SW 1271 (cell line): ENCODE measurements at places on chromosomes 5 and 9.

DNA sequence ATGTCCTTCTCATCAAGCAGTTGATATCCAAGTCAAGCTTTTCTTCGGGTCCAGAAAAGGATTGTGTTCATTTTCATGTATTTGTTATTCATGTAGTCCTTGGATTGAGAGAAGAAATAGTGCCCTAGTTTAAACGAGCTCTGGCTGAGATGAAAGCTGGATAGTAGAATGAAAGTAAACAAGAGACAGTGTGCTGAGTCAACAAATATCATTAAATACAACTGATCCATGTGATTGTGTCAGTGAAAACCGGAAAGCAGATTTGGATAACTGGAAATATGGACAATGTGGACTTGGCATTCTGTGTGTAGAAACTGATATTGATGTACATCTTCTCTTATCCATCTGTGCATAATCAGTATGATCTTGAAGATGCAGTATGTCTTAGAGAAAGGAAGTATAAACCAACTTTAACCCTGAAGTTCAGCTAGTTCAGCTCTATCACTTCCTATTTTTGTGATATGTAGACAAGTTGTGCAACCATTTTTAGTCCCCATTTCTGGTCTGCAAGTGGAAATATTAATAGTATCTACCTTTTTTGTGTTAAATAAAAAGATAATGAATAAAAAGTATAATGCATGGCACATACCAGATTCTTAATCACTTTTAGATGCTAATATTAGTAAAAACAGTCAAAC lies 4.4 kb downstream of the MUSK start:
- DNase-seq = no peak

GRCh38 chr5:143155455-143155854 lies 248.0 kb downstream of the NR3C1 start:
- DNase-seq = no peak

- peak; percentile 80 for DNase-seq
These were observed 75.0 kb downstream of the OTULIN start for GRCh38 chr5:14739538-14739937.

GRCh38 chr9:122016309-122016708 lies 76.8 kb downstream of the TTLL11 start:
- no peak for DNase-seq

- no peak for DNase-seq
These were observed 296.1 kb downstream of the NDUFS4 start for GRCh38 chr5:53856506-53856905.

GRCh38 chr9:137445930-137446431 lies 4.8 kb upstream of the ENTPD8 start:
- no peak for DNase-seq

GRCh38 chr9:3898461-3899218 lies 372.8 kb upstream of the RFX3 start:
- no peak for DNase-seq

DNA sequence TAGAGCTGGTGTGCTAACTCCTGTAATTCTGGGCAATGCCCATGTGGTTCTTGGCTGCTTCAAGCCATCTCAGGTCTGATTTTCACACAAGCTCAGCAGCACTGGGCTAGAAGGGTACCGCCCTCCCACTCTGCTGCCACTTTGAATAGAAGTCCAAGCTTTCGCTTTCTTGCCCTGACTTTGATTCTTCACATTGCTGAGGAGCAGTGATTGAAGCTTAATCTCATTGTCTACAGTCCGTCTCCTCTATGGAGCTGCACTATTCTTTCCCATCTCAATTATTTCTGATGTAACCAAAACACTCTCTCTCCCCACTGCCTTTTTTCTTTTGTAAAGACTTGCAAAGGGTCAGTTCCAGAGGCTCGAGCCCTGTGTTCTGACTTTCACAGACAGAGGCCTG lies 12.9 kb upstream of the RNF183 start:
- DNase-seq = no peak

GRCh38 chr9:72038408-72038807 lies 22.0 kb downstream of the C9orf57 start:
- no peak for DNase-seq

DNA sequence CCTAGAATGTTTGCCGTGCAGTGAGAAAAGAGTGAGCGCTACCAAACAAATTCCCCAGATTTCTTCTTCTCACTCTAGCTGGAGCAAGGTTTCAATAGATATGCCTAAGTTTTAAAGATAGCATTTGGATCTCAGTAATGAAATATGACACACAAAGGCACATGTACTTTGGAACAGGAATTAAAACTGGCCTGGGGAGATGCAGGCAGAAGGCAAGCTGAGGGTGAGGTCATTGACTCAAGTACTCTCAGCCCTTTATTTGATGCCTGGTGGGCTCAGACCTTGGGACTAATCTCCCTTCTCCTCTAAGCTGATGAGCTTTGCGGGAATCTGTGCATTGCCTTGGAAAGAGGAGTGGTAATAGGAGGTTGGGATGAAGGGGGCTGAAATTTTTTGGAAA lies 323.3 kb upstream of the SLC30A5 start:
- DNase-seq = no peak

- no peak for DNase-seq
These were observed 3.3 kb upstream of the NKD2 start for GRCh38 chr5:1005249-1005851.

DNA sequence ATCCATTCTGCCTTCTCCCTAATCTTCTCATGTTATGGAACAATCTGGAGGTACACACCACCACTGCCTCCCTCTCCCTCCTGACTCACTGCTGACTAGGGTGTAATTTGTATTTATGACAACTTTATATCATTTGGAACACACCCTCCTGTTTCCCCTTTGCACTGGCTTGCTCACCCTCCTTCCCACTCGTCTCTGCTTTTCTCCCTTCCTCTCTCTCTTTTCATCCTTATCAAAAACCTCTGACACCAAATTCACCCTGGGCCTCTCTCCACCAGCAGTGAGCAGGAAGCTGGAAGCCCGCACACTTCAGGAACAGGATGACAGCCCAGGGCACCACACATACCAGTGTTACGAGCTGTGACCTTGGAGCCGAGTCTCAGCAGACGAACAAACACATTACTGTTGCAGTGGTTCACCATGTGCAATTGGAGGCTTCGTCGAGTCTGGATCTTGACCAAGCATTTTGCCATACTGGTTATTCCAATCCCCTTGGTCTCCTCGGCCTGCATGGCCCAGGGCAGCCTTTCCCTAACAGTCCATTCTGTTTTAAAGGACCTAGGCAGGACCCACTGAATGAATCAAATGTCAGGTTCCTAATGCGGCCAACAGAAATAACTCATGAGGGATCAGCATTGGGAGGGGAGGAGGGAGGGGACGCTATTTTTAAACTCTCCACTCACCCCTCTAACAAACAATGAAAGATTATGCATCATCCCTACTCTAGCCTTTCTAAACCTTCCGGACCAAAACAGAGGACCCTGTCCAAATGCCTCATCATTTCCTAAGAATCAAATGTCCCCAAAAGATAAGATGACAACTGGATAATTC lies 203.9 kb upstream of the RASEF start:
- DNase-seq = no peak

GRCh38 chr9:81499021-81499454 lies 190.3 kb downstream of the TLE1 start:
- no peak for DNase-seq

- DNase-seq = no peak
These were observed 95.4 kb downstream of the KIAA0825 start for GRCh38 chr5:94523018-94523417.

GRCh38 chr9:126336736-126337325 lies 10.2 kb downstream of the MVB12B start:
- no peak for DNase-seq

- DNase-seq = no peak
These were observed 90.7 kb downstream of the LPAR1 start for GRCh38 chr9:110947491-110948044.

DNA sequence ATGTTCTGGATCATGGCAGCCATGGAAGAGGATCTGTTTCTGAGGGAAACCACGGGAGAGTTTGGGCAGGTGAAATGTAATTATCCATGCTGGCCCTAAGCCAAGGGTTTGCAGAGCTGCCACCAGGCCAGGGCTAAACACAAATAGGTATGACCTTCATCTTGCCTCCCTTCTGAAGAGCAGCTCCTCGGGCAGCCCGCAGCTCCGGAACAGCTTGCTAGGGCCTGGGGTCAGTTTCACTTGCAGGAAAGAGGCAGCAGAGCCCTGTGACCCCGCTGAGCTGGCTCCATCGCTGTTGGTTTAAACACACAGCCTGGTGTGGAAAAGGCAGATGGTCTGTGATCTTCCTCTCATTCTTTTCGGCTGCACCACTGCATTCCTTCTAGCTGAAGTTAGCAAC lies 141.4 kb downstream of the TMEM38B start:
- DNase-seq = no peak

DNA sequence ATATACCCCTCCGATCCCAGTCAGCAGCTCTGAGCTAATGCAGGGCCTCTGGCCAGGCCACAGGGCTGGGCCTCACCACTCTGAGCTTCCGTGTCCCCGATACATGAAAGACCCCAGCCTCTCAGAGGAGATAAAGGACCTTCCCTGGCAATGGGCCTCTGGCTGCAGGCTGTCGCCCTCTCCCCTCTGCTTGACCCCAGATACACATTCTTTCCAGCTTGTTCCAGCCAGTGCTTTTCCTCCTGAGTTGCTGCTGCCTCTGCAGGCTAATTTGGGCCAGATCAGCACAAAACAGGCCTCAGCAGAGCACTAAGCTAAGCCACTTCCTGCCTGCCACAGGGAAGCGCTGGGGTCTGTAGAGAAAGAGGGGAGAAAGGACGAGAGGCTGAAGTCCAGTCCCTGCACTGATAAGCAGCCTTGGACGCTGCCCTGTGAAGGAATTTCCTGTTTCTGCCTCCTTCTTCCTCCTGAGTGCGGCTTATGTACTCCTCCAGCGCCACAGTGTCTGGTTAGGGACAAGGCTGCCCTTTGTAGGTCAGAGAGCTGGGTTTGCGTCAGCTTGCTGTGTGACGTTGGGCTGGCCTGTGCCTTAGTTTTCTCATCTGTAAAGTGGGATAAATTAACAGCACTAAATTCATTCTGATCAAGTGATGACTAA lies 73.0 kb upstream of the IL17B start:
- peak; percentile 29 for DNase-seq

GRCh38 chr9:4442806-4443205 lies 47.5 kb upstream of the SLC1A1 start:
- DNase-seq = no peak

- no peak for DNase-seq
These were observed 16.5 kb upstream of the RARS1 start for GRCh38 chr5:168469816-168470215.

DNA sequence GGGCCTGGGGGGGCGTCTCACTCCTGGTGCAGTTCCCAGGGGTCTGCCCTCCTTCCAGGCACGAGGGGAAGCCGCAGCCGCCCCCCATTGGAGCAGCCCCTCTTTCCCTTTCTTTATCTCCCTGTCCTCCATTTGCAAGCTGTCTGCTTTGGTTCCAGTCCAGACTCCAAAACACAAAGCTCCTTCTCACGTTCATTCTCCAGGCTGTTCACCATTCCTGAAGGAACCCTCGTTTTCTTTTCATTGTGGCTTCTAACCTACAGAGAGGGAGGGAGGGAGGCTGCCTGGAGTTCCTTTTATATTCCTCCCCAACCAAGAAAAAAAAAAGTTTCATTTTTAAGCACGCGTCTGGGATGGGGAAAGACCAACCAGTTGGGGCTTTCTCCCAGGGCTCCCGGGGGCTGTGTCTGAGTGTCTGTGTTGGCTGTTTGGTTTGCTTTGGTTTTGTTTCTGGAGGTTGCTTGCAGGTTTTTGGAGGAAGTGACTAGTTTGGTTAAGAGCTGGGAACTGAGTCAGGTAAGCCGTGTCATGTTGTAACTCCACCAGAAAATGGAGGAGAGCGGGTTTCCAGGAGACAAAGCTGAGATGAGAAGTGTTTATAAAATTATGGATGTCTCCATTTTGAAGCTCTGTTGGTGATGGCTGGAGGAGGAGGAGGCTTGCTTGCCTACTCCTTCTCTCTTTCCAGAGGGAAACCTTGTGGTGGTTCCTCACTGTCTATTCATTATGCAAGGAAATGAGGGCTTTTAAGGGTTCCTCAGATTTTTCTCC lies 1.6 kb downstream of the ZNF462 start:
- peak; percentile 69 for DNase-seq

DNA sequence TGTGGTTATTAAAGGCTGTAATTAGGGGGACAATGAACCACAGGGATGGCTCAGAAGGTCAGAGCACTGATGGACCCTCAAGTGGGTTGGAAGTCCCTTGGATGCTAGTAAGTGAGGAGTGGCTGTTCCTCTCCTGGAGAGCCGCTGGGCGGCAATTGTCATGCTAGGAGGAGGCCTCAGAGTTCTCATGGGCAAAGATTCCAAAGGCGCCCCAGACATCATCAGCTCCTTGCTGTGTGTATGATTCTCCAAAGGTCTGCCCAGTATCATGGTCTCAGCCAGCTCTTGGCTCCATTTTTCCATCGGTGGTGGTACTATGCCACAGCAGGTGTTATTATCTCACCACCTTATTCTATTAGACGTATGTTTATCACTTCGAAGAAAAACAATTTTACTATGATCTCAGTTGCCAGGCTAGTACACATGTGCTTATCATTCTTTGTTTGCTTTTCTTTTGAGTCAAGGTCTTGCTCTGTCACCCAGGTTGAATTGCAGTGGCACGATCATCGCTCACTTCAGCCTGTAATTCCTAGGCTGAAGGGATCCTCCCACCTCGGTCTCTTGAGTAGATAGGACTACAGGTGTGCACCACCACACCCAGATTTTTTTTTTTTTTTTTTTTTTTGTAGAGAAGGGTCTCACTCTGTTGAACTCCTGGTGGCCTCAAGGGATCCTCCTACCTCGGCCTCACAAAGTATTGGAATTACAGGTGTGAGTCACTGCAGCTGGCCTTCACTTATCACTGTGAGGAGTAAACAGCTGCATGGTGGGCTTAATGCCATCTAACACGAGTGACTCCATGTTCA lies 46.8 kb downstream of the EXOSC2 start:
- no peak for DNase-seq

DNA sequence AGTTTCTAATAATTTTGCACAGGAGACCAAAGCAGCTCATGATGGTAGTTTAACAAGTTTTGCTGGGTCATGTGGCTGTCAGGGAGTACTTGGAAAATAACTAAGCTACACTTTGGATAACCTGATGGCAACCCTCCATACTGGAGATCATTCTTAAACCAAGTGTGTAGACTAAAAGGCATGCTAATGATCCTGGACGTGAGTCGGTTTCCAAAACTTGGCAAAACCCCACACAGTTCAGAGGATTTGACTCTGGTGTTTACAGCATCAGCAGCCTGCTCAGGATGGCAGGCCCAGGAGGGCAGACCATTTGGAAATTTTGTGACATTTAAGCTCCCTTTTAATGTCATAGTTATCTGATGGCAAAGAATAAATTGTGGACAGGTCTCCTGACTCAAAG lies 196.5 kb upstream of the EFNA5 start:
- DNase-seq = no peak
